ENCODE measurements at places on chromosomes 4 and X. TPM values are rescaled to one million over a fixed set of nuclear protein-coding genes. Genes with fewer than 3 reads are reported as not detected.

The HTRA3 gene
- polyA plus RNA-seq = 19.7 TPM

The IL3RA gene
- polyA plus RNA-seq = not detected

The SYTL5 gene
- 2.1 TPM for polyA plus RNA-seq

The AGTR2 gene
- not detected for polyA plus RNA-seq

The SERPINA7 gene
- polyA plus RNA-seq = not detected

The RHOH gene
- polyA plus RNA-seq = not detected

The SPANXN4 gene
- not detected for polyA plus RNA-seq

The TCEAL2 gene
- not detected for polyA plus RNA-seq

The SOD3 gene
- polyA plus RNA-seq = 3.8 TPM

The RPA4 gene
- polyA plus RNA-seq = 0.12 TPM

All from AG04450 (cell line).